Dermis blood vessel endothelial cell (primary cell): ENCODE measurements at places on chromosomes 13 and 19. TPM values are rescaled to one million over a fixed set of nuclear protein-coding genes. Genes with fewer than 3 reads are reported as not detected.

KCTD12 gene
- 395 and 538 TPM in 2 replicates for total RNA-seq

DNA sequence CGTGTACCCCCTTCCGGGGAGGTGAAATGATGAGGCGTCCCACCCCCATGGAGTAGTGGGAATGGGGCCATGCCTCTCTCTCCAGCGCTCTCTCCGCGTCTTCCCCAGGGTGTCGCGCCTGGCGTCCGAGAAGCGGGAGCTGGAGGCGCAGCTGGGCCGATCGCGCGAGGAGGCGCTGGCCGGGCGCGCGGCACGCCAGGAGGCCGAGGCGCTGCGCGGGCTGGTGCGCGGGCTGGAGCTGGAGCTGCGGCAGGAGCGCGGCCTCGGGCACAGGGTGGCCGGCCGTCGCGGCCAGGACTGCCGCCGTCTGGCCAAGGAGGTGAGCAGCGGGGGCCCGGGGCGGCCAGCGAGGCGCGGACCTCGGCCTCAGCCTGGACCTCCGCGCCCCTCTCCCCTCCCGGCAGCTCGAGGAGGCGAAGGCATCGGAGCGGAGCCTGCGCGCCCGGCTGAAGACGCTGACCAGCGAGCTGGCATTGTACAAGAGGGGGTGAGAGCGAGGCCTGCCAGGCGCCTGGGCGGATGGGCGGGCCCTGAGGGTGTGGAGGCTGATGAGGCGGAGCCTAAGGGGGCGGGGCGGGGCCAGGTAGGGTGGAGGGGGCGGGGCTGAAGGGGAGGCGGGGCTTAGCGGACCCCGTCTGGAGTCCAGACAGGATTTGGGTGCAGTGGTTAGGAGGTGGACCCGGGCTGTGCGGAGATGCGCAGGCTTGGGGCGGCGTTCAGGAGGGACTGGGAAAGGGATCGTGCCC is 7.7 kb downstream of the PGLYRP1 start:
- peak; percentile 51 for DNase-seq

SETDB2 gene
- 9.9 and 10.7 TPM in 2 replicates for total RNA-seq

DNA sequence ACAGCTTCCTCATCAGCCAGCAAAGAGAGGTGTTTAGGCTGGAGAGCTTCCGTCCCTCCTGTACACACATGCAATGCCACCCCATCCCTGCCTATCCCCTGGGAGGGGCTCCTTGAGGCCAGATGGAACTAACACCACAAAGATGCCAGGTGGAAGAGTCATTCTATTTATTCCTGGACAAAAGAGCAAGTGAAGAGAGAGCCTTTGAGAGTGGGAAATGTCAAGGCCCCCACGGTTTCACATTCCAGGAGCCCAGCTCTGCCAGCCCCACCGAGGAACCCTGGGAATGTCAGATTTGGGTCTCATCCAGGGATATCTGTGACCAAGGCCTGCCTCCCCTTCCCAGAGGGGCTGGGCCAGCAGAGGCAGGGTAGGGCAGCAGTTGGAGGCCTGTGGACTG is 30.8 kb upstream of the IGFL1 start:
- DNase-seq: no peak

POLRMT gene
- 29.1 and 37.6 TPM in 2 replicates for total RNA-seq

GRCh38 chr19:16461630-16462051 is 10.1 kb downstream of the EPS15L1 start:
- DNase-seq: no peak
